ENCODE measurements at places on chromosomes 4 and X.

DNA sequence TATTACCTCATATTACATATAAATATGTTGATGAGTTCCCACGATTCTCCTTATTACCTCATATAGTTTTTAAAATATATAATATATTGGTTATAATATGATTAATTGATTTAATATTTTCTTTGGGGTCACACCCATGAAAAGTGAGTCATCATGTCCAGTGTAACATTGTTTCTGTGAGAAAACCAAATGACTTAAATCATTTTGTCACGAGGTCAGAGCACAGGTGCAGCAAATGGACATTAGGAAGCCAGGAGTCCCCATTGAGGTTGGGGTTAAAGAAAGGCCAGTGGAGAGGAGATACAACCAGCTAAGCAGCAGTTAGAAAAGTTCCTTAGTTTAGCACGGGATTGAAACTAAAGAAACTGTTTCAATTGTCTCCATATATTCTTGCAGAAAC is 133.9 kb upstream of the RAPGEF2 start:
- DNase-seq: no peak

DNA sequence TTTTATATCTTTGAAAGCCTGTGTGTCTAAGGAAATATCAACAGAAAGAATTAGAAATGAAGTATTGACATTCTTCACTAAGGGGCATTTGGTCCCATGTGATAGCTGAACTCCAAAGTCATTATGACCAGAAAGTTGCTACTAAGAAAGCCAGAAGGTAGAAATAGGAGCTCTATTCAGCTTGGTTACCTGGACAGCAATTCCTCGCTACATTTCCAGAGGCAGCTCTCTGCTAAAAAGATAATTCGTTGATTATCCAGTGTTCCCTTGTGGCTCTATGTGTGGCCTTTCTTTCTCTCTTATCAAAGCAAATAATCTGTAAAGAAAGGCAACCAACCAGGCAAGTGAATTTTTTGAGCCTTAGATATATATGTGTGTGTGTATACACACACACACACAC is 341.3 kb downstream of the ADGRL3 start:
- no peak for DNase-seq

- no peak for DNase-seq
Measured at GRCh38 chrX:150051096-150051495, 112.8 kb upstream of the EOLA2 start.

DNA sequence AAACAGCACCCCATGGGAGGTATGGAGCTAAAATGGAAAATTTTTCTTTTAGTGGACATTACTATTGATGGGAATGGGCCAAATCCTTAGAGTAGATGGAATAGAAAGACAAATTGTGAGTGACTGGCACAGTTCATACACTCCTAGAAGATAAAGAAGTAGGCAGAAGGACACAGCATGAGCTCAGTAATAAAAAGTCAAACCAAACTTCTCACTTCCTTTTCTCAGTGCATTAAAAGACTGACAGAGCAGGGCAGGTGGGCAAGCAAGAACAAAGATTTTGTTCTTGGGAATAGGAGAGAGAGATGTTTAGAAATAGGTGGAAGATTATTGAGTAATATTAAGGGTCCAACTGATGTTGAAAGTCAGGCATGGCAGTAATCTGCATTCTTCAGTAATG is 132.5 kb downstream of the ATP10D start:
- DNase-seq: no peak

- DNase-seq: no peak
Measured at GRCh38 chr4:140689623-140690022, 66.6 kb downstream of the TBC1D9 start.

GRCh38 chr4:157521906-157522305 is 301.4 kb downstream of the GRIA2 start:
- no peak for DNase-seq

DNA sequence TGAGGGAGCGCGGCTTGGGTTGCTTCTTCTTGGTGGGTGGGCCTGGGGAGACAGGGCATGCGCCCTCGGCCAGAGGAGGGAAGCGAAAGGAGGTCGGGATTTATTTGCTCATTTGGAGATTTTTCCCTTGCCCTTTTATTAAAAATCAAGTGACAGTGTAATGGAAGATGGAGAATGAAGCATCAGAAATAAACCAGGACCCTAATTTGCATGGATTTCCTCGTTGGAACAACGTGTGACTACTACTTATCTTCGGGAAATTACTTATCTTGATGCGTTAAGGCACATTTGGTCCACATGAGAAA is 709 bp upstream of the CLOCK start:
- DNase-seq: no peak

DNA sequence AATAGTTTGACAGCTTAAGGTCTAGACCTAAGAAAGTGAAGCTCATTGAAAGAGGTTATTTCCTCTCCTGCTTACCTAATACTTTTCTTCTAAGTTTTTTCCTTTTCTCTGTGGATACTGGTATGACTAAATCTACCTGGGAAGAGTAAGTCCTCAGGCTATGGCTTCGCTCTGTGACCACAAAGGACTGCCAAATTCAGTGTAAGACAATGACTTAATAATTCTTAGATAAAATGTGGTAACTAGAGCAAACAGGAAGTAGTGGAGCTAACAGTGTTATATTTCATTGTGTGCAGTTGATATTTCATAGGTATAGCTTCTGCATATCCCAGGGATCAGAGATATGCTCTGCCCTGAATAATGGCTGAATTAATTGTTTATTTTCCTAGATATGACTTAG is 418.9 kb downstream of the CCSER1 start:
- no peak for DNase-seq

Measured in prostate gland (tissue), 2 donors.